Right cardiac atrium (tissue), 5 donors: ENCODE measurements at places on chromosomes 1 and 21.
A peak's percentile ranks its signal among the peaks of the same experiment; 100 is the strongest.

- peak; percentile 13 for DNase-seq
Observed at GRCh38 chr1:31689379-31689778, 14.4 kb downstream of the COL16A1 start.

- DNase-seq: no peak
Observed at GRCh38 chr1:204530932-204531331, 14.7 kb downstream of the MDM4 start.

DNA sequence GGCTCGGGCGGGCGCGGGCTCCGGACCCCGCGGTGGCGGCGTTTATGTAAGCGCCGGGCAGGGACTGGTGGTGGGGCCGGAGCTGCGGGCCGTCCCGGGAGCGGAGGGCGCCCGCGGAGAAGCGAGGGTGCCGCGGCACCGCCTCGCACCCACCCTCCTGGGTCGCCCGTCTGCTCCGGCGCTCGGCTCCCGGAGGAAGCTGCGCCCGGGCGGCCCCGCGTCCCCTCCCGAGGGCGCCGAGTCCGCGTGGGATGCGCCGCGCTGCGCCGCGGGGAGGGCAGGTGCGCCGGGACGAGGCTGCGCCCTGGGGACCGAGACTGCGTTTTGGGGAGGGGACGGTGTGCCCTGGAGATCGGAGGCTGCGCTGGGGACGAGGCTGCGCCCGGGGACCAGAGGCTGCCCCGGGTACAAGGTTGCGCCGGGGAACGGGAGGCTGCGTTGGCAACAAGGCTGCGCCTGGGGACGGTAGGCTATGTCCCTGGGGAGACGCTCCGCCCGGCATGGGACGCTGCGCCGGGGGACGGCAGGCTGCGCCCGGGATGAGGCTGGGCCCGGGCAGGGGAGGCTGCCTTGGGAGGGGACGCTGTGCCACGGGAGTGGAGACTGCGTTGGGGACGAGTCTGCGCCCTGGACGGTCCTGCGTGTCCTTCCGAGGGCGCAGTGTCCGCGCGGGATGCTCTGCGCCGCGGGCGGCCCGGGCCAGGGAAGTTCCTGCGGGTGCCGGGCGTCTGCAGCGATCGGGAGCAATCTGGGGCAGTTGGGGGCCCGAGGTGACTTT lies 627 bp downstream of the ADARB1 start:
- peak; percentile 33 for DNase-seq

GRCh38 chr1:6317098-6317760 lies 56.3 kb upstream of the GPR153 start:
- DNase-seq: no peak

GRCh38 chr1:42848823-42849537 lies 2.6 kb downstream of the ZNF691 start:
- DNase-seq: no peak

- no peak for DNase-seq
Observed at GRCh38 chr21:25507522-25507921, 99.8 kb downstream of the MRPL39 start.

DNA sequence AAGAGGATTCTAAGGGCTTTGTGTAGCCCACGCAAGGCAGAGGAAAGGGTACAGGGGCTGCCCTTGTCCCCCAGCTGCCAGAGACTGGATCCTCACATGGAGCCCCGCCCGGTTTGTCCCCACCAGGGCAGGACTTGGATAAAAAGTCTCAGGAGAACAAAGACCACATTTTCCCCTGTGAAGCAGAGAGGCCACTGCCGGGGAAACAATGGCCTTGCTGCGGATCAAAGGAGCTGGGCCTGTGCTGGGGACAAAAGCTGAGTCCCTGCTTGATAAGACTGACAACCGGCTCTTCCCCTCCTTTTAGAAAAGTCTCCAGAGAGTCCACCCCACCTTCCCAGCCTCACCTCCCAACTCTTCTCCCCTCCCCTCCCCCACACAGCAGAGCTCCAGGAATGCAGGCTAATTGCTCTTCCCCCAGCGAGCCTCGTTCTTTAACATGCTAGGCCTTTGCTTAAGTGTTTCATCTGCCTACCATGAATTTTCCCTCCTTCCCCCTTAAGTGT lies 142.4 kb downstream of the PLPP3 start:
- no peak for DNase-seq

DNA sequence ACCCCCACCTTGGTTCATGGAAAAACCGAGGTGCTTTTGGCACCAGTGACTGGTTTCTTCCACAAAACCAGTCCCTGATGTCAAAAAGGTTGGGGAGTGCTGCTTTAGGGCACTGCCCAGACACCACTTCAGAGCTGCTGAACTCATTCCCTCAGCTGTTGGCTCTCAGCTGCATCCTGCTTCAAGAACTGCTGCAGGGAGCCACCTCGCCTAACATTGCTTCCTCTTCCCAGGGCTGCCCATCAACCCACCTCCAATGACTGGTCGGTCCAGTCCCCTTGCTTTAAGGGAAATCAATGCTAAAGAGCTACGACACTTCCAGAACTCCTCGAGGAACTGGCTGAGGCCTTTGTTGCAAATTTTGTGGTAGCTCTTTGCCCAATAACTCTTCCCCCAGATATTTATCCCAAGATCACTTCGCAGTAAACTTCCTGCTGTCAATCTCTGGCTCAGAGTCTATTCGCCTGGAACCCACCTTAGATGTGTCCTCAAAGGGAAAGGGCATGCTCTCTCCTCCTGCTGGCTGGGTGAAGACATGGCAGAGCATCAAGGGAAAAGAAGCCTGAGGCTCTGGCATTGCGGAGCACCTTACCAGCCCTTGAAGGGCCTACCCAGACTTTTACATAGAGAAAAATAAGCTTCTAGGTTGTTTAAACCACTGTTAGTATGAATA lies 29.0 kb downstream of the C1orf52 start:
- no peak for DNase-seq
